CD4-positive, alpha-beta T cell treated with Interferon alpha-2 for 1 hour (primary cell): ENCODE measurements at places on chromosomes 2 and 18.
A peak's percentile ranks its signal among the peaks of the same experiment; 100 is the strongest.

DNA sequence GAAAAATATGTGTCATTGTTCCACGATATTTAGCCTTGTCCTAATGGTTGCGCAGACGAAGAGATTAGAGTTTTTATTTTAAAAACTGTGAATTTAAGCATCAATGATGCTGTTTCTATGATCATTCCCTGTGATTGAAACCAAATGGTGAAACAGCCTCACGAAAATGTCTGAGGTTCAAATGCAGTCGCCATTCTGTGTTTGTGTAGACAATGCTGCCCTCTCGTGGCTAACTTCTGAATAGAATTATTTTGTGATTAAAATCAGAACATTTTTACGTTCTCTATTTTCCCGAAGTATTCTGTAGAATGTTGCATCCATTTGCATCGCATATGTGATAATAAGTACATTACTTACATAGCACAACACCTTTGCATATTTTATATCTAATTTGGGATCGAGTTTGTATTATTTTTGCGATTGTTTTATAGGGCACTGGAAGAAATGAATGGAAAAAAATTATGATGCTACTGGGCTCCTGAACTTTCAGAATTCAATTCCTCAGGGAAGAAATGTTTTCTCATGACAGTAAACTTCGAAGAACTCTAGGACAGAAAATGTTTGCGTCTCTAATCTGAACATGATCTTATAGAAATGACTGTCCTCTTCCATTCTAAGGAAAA lies 54.8 kb upstream of the CREB1 start:
- DNase-seq = peak; percentile 75

DNA sequence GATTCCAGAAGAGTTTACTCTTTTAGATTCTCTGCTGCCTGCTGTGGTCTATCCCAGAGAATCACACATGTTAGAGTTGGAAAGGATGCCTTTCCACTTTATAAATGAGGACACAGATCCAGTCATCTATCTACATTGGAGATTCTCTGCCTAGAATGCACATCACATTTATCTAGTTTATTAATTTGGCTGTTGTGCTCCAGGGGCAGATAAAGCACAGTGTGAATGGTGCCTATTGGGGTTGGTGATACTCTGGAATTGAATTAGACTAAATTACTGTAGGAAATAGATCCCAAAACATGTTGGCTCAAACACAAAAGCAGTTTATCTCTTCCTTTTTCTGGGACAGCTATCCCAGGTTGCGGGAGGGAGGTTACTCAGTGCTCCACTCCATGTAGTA lies 14.9 kb downstream of the SIX2 start:
- DNase-seq = no peak

DNA sequence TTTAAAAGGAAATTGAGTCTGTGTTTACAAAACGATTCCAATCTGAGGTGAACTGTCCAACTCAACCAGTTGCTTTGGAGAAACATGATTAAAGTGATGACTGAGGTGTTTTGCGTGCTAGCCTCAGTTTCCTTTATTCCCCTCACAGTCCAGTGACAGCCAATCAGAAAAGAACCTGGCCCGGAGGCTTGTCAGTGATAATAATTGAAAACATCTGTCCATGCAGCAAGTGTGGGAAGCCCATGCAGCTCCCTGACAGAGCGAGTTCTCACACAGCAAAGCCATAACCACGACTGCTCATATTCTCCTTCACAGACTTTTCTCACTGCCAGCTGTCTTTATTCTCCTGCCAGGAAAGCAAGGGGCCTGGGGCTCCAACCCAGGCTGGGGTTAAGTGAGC lies 613.4 kb downstream of the ARHGAP15 start:
- DNase-seq = no peak

- no peak for DNase-seq
These were observed 26.8 kb upstream of the E2F6 start for GRCh38 chr2:11492720-11493119.

DNA sequence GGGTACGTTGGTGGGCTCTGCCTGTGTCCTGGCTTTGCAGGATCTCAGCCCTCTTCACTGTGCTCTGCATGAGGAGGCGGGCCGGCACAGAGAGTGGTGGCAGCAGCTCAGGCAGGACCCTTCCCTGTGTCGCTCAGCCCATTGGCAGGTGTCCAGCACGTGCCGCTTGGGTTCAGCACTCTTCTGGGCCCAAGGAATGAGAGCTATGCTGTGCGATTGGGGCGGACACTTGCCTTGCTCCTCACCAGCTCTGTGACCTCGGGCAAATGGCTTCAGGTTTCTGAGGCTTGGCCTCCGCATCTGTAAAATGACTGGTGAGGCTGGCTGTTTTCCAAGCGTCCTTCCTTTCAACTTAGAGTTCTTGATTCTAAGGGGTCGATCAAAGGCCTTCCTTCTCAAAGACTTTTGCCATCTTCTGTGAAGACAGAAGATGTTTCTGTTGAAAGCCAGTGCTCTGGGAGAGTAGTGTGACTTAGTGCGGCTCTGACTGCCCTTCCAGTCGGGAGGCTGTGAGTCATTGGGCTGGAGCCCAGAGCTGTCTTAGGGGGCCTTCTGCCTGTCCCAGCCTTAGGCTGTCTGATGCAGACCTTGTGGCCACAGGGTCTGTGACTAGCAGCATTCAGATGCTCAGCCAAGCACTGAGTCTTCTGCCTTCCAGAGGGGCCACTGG lies 35.6 kb downstream of the GLI2 start:
- no peak for DNase-seq

- no peak for DNase-seq
These were observed 45.9 kb downstream of the PIKFYVE start for GRCh38 chr2:208311954-208312353.

DNA sequence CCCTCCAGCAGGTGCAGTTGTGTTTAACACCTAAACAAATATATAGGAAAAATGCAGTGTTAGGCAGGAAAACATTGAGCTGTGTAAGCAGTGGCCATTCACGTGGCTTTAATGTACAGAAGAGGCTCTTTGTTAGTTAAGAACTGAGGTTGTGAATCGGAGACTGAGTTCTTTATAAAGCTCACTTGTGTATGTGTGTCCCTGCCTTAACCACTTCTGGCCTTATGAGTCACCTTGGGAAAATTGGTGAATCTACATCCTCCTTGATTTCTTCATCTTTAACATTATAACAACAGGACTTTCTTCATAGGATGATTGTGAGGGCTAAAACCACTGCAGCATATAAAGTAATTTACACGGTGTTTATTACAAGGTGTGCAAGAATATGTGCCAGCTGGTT lies 188.4 kb upstream of the TPO start:
- no peak for DNase-seq

- DNase-seq = no peak
These were observed 513.5 kb downstream of the TRIB2 start for GRCh38 chr2:13230221-13230620.

DNA sequence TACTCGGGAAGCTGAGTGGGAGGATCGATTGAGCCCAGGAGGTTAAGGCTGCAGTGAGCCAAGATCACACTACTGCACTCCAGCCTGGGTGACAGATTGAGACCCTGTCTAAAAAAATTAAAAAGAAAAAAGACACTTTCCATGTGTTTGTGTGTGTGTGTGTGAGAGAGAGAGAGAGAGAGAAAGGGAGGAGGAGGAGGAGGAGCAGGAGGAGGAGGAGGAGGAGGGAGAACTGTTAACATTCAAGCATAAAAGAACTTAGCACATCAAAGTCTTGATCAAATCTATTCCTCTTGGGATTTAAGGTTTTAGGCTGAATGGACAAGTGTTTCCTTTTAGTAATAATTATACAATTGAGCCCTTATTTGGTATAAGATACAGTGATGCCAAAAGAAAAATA lies 75.5 kb downstream of the SPOPL start:
- no peak for DNase-seq

DNA sequence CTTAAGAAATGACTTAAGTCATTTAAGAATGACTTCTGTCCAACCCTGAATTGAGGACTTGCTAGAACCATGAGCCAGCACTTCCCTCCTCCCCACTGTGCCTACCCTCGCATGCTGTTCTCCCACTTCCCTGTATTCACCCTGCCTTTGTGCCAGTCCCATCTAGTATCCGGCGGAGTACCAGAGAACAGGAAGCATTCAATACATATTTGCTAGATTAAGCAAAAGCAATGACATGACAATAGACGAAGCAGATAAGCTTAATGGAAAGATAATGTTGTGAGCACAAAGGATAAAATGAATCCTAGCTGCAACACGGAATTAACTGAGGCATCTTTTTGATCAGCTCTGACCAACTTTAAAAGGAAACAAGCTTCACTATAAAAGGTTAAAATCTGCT lies 328.5 kb downstream of the TDRD15 start:
- DNase-seq = no peak

DNA sequence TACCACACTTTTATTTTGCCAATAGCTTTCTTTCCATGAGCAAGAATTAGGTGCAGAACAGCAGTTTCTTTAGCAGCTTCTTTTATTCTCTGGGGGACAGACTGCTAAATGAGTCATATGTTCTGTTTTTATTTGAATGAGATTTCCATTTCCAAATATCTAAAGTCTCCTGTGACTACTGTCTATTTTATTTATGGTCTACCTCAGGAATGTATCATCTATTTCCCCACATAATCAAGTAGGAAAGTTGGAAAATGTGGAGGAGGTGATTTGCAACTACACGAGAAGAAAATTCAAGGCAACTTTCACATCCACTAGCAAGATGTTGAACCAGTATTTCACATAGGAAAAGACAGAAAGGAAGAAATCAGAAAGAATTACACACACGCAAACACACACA lies 139.9 kb upstream of the MEX3C start:
- no peak for DNase-seq

- DNase-seq = no peak
These were observed 82.4 kb downstream of the DDX1 start for GRCh38 chr2:15673919-15674636.

DNA sequence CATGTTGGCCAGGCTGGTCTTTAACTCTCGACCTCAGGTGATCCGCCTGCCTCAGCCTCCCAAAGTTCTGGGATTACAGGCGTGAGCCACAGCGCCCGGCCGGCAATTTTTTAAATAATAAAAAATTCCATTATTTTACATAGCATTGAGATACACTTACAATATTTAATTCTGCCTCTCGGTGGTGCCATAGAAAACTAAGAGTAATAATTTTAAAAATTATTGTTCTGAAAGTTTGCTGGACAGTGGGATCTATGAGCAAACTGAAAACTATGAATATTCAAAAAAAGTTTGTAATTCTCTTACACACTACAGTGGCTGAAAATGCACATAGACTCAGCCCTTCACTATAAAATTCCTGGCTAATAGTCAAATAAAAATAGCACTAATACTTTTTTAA lies 90.9 kb upstream of the STON1 start:
- no peak for DNase-seq

DNA sequence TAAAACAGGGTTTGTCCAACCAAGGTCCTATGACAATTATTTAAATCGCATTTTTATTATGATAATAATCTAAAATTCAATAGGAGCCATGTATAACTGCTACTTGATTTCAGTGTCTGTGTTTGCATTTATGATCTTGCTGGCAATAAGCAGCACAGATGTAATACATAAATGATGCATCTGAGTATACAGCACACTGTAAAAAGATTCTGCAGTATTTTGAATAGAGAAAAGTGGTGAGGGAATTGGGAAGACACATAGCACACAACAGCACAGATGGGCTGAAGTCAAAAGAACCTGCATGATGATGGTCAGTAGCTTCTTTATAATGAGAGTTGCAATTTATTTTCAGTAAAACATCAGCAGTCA lies 26.1 kb downstream of the METTL8 start:
- no peak for DNase-seq

- DNase-seq = peak; percentile 66
These were observed 249.0 kb downstream of the TRIB2 start for GRCh38 chr2:12965540-12966269.

- no peak for DNase-seq
These were observed 132.1 kb downstream of the COL6A3 start for GRCh38 chr2:237281836-237282306.

GRCh38 chr2:178282075-178282815 lies 87.9 kb downstream of the OSBPL6 start:
- no peak for DNase-seq

GRCh38 chr18:13435586-13436333 lies 217.2 kb downstream of the LDLRAD4 start:
- no peak for DNase-seq

GRCh38 chr2:237513693-237514092 lies 26.6 kb downstream of the MLPH start:
- no peak for DNase-seq

GRCh38 chr2:200408428-200409316 lies 101.2 kb downstream of the KCTD18 start:
- no peak for DNase-seq

DNA sequence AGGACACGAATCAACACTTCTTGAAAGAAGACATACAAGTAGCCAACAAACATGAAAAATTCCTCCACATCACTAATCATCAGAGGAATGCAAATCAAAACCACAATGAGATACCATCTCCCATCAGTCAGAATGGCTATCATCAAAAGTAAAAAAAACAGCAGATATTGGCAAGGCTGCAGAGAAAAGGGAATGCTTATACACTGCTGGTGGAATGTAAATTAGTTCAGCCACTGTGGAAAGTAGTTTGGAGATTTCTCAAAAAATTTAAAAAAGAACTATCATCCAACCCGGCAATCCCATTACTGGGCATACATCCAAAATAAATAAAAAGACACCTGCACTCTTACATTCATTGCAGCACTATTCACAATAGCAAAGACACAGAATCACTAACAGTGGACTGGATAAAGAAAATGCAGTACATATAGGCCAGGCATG lies 78.7 kb downstream of the GRB14 start:
- DNase-seq = no peak

DNA sequence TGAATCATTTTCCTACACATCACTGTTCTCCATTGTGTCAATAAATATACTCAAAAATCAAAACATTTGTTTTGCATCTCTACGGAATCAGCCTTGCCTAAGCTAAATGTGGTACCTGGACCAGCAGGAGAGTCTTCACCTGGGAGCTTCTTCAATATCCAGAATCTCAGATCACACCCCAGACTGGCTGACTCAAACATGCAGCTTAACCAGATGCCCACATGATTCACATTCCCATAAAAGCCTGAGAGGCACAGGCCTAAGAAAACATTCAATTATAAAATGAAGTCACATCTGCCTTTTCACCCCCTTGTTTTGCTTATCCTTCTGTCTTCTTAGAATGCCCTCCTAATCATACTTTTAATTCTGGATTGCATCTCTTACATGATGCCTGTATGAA lies 1045.5 kb upstream of the NXPH2 start:
- DNase-seq = no peak

DNA sequence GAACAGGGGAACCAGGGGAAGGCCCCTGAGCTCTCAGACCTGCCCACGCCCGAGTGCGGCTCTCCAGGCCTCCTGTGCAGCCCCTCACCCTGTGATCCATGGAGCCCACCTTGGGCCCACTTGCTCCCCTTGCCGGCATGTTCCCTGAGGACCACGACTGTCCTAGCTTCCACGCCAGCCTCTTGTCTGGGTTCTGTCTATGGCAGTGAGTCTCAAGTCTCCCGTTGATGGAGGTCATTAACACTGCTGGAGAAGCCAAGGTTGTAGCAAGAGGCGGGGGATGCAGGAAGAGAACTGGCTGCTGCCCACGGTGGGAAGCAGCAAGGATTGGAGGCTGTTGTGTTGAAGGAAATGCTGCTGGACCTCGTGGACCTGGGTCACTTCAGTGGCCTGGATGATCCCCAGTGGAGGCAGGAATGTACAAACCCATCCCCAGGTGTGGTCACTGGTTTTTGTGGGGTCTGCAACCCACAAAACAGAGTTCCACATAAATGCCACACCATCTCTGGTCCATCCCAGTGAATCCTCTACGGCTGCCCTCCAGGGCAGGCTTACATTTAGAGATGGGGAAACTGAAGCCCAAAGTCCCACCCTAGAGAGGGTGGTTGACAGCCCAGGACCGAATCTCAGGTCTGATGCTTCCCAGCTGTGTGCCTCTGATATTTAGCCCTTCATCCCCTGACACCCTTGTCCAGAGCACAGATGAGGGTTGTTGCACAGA lies 150.3 kb downstream of the NDUFA10 start:
- no peak for DNase-seq

GRCh38 chr2:45288532-45289417 lies 279.5 kb upstream of the SIX2 start:
- no peak for DNase-seq
